H1 (cell line): ENCODE measurements at places on chromosomes 16 and 17. TPM values are rescaled to one million over a fixed set of nuclear protein-coding genes. Genes with fewer than 3 reads are reported as not detected.
A peak's percentile ranks its signal among the peaks of the same experiment; 100 is the strongest.

GRCh38 chr17:63356337-63356757 is 89.8 kb downstream of the CYB561 start:
- DNase-seq: no peak

- peak; percentile 100 for DNase-seq
Observed at GRCh38 chr16:56964243-56965148, 2.7 kb downstream of the CETP start.

DNA sequence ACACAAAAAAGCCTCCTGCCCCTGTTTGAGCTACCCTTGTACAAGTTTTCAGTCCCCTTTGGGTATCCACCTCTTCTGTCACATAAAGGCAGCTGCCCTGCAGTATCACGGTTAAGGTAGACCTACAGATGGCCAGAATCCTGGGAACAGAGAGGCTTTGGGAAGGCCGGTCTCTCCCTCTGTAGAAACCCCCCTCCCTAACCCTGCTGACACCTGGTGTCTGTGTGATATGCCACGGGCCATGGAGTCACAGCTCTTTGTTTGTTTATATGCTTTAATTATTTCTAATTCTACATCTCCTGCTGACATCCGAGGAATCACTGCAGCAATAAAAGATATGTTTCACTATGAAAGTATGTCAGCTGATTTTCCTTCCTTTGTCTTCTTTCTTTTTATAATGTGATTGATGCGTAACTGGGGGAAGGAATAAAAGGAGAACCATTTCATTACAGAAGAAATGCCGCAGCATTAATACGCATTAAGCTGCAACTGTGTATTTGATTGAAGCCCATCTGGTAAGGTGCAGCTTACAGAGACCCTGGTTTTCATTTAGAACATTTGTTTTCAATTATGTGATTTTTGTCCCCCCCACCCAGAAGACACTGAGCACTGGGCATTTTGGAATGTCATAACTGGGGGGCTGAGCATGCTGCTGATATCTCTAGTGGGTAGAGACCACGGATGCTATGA is 142.1 kb downstream of the SLC39A11 start:
- no peak for DNase-seq

GRCh38 chr17:22128723-22129122 is 436.4 kb downstream of the KCNJ18 start:
- DNase-seq: no peak

GRCh38 chr17:40597556-40598300 is 32.5 kb upstream of the CCR7 start:
- no peak for DNase-seq

Gene OTOA
- total RNA-seq: 0.32 TPM in 1 of 2 replicates, not detected in the other

DNA sequence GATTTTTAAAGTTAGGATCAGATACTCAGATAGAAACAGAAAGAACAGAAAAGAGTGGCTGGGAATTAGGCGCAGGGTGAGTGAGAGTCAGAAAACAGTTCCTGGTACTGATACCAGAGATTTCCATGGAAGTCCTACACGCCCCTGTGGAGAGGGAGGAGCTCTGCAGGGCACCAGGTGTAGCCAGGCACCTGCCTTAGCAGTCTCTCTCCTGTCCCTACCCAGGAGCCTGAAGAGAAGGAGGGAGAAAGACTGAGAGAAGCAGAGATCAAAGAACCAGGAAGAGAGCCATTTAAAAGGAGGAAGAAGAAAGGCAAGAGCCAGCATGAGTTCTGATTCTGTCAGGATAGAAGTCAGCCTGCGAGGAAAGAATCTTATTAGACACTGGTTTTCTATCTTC is 65.0 kb downstream of the CBLN1 start:
- DNase-seq: no peak

DNA sequence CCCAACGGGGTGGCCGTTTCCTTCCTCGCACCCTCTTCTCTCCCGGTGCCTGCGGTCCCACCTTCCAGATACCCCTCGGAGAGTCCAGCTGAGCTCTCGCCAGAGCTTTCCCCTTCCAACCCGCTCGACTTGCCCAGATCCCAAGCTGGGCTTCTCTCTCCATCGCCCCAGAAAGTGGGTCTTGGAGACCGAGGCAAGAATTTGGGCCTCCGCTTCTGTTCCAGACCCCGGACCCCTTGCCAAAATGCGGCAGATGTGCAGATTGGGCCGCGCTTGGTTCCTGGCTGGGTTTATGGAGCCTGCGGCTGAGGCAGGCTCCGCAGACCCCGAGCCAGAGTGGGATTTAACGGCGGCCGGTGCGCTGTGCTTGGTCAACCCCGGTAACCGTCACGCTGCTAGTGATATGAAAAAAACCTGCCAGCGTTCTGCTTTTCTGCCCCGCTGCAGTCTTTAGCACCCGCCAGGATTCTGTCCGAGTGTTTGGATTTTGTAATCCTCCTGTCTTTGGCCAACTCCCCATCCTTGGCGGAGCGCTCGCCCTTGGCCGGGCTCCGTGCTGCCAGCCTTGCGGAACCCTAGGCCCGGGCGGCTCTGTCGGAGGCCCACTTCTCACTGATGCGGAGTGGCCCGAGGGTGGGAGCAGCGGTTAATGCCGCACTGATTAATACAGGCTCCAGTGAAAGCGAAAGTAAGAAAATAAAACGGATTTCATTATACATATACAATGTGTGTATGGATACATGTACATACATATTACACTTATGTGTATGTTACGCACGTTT is 754 bp upstream of the SLFN11 start:
- peak; percentile 62 for DNase-seq

Gene RHBDL1
- 4.0 TPM in 2 replicates for total RNA-seq

Gene UNC45B
- 0.15 and 0.23 TPM in 2 replicates for total RNA-seq

GRCh38 chr17:28961391-28961790 is 10.1 kb upstream of the PHF12 start:
- no peak for DNase-seq

GRCh38 chr16:49287572-49287971 is 5.9 kb upstream of the CBLN1 start:
- DNase-seq: no peak

GRCh38 chr17:36591434-36592315 is at the start of gene DHRS11:
Gene DHRS11 (plus strand): TSS chr17:36591879. CDS start chr17:36592010, 131 bp downstream.
- DNase-seq: peak; percentile 46

Gene TBC1D3K
- total RNA-seq: not detected in 2 replicates

- DNase-seq: no peak
Observed at GRCh38 chr16:23516366-23517137, 6.3 kb upstream of the GGA2 start.

GRCh38 chr16:17658881-17659280 is 188.1 kb upstream of the XYLT1 start:
- DNase-seq: peak; percentile 7

Gene CCDC40
- 11.5 and 11.6 TPM in 2 replicates for total RNA-seq

Gene CACNG3
- total RNA-seq: not detected in 2 replicates

DNA sequence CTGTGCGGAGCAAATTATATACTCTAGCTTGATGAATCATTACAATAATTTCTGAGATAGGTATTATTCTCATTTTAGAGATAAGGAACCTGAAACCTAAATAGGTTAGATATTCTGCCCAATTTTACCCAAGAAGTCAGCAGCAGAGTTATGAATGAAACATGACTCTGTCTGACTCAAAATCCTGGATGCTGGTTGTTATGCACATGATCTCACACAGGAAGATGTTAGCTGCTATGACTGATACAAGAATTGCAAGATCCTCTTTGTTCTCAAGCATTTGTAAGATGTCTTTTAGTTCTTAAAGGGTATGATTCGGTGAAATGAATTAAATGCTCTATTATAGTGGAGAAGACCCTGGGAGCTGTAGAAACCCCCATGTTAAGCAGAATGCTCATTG is 447.8 kb downstream of the KIF2B start:
- DNase-seq: no peak

Gene KRTAP9-8
- not detected in 2 replicates for total RNA-seq

GRCh38 chr16:28307936-28308335 is 15.6 kb downstream of the SBK1 start:
- no peak for DNase-seq

- DNase-seq: peak; percentile 78
Observed at GRCh38 chr17:17613708-17614114, 22.2 kb upstream of the PEMT start.

DNA sequence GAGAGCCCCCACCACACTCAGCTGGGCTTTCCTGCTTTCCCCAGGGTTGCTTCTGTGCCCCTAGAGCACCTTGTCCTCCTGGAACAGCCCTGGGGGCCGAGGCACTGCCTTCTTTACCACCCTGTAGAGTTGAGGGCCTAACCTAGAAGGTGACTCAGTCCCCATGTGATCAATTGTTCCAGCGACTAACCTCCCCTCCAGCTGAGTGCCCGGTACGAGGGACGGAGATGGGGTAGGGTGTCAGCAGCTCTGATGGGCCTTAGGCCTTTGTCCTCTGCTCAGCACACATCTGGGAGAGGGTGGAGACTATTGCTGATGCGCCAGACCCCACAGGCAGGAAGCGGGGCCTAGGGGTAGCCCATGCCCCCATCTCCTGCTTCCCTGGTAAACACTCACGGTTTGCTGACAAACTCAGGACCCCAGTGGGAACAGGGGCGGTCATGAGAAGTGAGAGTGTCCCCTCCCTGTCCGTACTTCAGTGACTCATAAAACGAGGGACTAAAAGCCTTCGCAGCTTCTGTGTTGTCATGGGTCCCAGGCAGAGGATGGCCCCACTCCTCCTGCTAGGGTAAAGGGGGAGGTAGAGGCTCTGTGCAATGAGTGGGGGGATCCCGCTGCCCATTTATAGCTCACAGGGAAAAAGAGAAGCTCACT is 33.1 kb downstream of the NECAB2 start:
- no peak for DNase-seq

Gene TBC1D3C
- not detected in 2 replicates for total RNA-seq

DNA sequence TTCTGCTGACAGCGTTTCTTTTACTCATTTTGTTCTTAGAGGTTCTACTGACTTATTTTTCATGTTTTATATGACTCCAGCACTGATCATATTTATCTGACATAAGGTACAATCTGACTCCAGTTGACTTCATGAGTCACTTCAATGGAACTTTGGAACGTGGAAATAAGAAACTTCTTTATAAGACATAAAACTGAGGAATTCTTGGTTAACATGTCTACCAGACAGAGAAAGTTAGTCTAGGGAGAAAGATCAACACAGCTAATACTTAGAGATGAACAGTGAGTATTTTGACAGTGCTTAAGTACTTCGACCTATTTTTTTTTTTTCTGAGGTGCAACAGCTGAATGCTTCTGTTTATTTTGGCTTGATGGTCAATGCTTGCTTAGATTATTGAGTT is 679.5 kb downstream of the KCNJ2 start:
- no peak for DNase-seq

GRCh38 chr17:75049706-75050105 is 2.7 kb downstream of the KCTD2 start:
- DNase-seq: no peak
